ENCODE measurements at places on chromosomes 7 and 10. TPM values are rescaled to one million over a fixed set of nuclear protein-coding genes. Genes with fewer than 3 reads are reported as not detected.

RELN gene
- 1.3 TPM for total RNA-seq

DNA sequence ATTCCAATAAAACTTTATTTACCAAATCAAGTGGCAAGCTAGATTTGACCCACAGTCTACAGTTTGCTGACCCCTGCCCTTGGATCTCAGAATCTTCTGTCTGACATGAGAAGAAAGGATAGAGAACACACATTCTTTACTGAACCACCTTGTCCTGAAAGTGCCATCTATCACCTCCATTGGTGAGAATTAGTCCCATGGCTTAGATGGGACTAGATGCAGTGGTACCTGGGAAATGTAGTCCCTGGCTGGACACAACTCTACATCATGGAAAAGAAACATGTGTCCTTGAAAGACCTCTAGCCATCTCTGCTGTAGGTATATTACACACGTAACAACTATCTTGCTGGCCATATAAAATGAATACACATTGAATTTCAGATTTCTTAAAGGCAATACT is 336.2 kb downstream of the LHFPL3 start:
- H3K27ac ChIP-seq = no peak overlapping the region
- H3K36me3 ChIP-seq = no peaks in the 10 kb centered on the region
- no peak overlapping the region for H3K4me3 ChIP-seq
- H3K27me3 ChIP-seq = no peaks in the 10 kb centered on the region
- H3K4me1 ChIP-seq = no peaks in the 10 kb centered on the region

GRCh38 chr7:124575176-124575575 is 190.4 kb downstream of the GPR37 start:
- no peak for DNase-seq
- H3K27ac ChIP-seq = no peak overlapping the region
- H3K4me3 ChIP-seq = no peak overlapping the region
- H3K4me1 ChIP-seq = no peaks in the 10 kb centered on the region
- H3K27me3 ChIP-seq = no peaks in the 10 kb centered on the region
- H3K36me3 ChIP-seq = no peaks in the 10 kb centered on the region

DNA sequence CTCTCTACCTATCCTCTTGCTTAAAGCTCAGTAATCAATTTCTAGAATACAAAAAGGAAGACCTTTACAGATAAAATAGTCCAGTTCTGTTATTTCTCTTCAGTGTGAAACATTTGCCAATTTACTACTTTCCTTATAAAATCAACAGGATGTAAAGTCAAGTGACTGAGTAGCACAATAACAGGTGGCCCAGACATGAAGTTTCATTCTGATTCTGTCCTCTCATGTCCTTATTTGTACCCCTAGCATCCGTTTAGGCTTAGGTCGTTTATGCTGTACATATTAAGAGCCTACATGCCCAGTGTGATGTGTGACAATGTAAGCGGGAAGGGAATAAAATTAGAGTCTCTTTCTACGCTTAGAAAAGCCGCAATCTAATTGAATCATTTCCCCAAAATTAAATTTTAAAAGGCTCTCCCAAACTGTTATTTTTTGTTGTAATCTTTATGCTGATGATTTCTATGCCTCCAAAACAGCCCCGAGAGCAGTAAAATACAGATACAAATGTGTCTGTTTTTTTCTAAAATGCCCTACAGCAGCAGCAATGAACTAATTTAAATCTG is 29.1 kb downstream of the EPC1 start:
- no peak overlapping the region for H3K4me3 ChIP-seq
- H3K27ac ChIP-seq = no peak overlapping the region
- H3K36me3 ChIP-seq = no peaks in the 10 kb centered on the region

- no peak for DNase-seq
- H3K4me1 ChIP-seq = no peaks in the 10 kb centered on the region
- H3K27me3 ChIP-seq = peaks cover 45% of the 10 kb centered on the region
- no peak overlapping the region for H3K4me3 ChIP-seq
Measured at GRCh38 chr10:90855126-90855525, 2.7 kb downstream of the HTR7 start.

GRCh38 chr10:118002581-118002980 is 44.2 kb downstream of the RAB11FIP2 start:
- no peaks in the 10 kb centered on the region for H3K36me3 ChIP-seq
- DNase-seq = no peak
- H3K27me3 ChIP-seq = no peaks in the 10 kb centered on the region
- H3K4me3 ChIP-seq = no peak overlapping the region
- no peaks in the 10 kb centered on the region for H3K4me1 ChIP-seq
- H3K27ac ChIP-seq = no peak overlapping the region

DNA sequence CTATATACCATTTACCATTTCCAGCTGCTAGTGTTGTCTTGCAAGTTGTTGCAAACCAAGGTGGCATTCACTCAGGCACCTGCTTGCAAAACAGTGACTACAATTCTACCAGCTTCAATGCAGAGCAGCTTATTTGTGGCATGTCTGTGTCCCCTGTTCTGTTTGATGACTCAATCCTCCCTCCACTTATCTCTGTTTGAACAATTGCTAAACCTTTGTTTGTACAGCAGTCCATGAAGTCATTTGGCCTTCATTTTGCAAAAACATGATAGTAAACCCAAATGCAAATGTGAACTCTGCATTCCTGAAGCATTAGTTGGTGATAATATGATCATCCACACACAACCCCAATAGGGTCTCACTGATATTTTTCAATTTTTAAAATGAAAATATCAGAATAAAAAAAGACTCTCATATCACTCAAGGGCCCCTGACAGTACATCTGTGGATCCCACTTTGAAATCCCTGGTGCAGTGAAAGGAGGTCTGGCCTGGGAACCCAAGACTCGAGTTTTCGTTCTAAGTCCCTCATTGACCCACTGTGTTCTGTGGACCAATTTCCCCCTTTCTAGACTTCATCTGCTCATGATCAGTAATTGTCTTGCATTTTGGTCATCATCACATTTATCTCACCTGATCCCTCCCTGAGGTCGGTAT is 425.4 kb downstream of the RPS24 start:
- H3K4me3 ChIP-seq = no peak overlapping the region
- H3K27me3 ChIP-seq = no peaks in the 10 kb centered on the region
- no peak overlapping the region for H3K27ac ChIP-seq
- no peak for DNase-seq

DNA sequence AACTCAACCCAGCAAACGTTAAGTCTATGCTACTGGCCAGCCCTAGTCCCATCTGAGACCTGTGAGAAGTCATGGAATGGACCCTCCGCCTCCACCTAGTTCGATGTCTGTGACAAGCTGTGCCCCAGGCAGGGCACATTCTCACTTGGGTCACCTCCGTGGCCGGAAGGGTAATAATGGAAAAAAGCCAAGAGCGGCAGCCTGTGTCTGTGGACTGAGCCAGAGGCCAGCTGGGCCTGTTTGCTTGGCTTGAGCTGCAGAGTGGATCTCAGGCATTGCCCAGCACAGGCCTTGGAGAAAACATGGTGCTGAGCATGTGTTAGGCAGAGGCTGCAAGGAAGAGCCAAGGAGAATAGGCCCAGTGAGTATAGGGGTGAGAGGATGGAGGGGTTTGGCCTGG is 97.8 kb downstream of the GALNT17 start:
- H3K27ac ChIP-seq = no peak overlapping the region
- H3K4me1 ChIP-seq = no peaks in the 10 kb centered on the region
- no peak for DNase-seq
- no peak overlapping the region for H3K4me3 ChIP-seq

DNA sequence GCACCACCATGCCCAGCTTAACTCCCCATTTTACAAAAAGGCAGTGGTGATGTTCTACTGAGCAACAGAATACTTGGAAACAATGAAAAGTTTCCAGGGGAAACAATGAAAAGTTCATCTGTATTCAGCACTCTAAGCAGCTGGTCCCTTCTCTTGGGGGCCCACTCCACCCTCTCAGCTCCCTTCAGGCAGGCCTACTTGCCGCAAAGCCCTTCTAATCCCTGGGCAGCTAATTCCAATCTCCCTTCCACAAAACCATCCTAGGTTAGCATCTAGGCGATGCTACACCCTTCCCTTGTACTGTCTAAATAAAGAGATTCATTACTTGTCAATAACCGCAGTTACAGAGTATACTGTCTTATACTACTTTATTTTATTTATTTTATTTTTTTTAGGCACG is 79.1 kb downstream of the SPDYE5 start:
- H3K4me3 ChIP-seq = no peak overlapping the region
- H3K36me3 ChIP-seq = peaks cover 86% of the 10 kb centered on the region
- no peaks in the 10 kb centered on the region for H3K27me3 ChIP-seq
- H3K4me1 ChIP-seq = no peaks in the 10 kb centered on the region
- H3K27ac ChIP-seq = no peak overlapping the region
- no peak for DNase-seq

RPEL1 gene
- total RNA-seq = not detected

INA gene
- total RNA-seq = not detected

DNA sequence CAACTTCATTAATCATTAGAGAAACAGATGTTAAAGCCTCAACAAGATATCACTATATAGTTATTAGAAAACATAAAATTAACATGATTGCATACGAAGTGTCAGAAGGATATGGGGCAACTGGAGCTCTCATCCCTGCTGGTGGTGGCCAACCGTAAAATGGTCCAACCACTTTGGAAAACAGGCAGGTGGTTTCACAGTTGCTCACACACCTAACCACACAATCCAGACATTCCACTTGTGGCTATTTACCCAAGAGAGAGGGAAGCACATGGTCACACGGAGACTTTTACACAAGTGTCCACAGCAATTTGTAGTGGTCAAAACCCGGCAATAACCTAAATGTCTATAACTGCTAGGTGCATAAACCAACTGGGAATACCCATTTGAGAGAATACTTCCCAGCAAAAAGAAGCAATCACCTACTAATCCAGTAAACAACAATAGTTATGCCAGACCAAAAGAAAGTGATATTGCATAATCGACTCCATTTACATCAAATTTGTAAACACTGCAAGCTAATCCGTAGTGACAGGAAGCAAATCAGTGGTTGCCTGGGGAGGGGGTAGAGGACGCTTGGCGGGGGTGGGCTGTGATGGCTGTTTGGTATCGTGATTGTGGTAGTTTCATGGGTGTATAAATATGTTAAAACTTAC is 91.8 kb downstream of the LARP4B start:
- H3K27me3 ChIP-seq = no peaks in the 10 kb centered on the region
- no peaks in the 10 kb centered on the region for H3K36me3 ChIP-seq
- H3K27ac ChIP-seq = no peak overlapping the region
- no peak overlapping the region for H3K4me3 ChIP-seq
